ENCODE measurements at places on chromosomes 7 and 10. TPM values are rescaled to one million over a fixed set of nuclear protein-coding genes. Genes with fewer than 3 reads are reported as not detected.

DNA sequence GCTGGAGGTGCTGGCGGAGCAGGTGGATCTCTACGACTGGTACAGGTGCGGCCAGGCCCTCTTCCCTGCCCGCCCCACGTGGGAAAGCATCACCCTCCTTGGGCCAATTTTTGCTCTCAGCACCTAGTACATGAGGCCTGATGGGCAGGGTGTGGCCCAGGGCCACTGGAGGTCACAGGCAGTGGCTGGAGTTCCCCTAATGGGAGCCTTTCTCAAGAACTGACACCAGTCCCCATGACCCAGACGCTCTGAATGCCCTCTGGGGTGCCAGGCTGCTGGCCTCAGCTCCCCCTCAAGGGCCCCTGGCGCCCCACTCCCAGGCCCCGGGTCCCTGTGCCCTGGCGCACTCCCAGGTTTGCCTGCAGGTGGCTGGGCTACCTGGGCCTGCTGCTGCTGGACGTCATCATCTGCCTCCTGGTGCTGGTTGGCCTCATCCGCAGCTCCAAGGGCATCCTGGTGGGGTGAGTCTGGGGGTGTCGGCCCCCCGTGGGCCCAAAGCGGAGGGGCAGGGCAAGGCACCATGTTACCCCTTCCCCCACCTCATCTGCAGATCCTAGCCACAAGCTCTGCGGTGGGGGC, 15.9 kb downstream of the TTYH3 start:
- no peak for ATAC-seq

DNA sequence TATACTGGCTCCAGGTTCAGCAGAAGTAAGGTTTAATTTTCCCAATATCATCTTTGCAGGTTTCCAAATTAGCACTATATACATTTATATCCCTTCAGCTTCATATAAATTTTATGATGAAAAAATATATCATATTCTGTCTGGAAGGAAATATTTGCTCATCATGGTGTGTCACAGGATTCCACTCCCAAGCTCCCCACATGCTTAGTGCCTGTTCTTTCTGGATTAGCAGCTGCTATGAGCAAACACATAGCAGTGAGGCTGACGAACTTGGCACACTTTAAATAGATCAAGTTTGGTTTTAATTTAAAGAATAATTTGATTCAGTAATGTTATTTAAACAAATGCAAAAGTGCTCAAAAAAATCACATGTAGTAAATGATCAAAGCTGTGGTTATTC, 251.9 kb downstream of the AGMO start:
- ATAC-seq: no peak

DNA sequence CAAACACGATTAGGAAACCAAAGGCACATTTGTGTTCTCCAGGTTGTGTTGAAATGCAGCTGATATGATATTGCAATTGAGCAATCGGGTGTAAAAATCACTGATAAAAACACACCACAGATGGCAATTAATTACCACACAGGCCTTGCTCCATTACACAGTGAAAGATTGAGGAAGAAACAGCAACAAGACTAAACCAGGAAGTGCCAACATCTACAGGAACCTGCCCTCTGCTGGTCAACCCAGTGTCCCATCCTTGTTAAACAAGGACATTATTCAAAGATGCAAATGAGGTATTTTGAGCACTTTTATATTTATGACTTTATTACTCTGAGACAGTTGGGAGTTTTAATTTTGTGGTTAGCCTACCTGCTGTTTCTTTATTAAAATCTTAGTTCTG, 765.6 kb upstream of the GHITM start:
- ATAC-seq: peak; percentile 48

DNA sequence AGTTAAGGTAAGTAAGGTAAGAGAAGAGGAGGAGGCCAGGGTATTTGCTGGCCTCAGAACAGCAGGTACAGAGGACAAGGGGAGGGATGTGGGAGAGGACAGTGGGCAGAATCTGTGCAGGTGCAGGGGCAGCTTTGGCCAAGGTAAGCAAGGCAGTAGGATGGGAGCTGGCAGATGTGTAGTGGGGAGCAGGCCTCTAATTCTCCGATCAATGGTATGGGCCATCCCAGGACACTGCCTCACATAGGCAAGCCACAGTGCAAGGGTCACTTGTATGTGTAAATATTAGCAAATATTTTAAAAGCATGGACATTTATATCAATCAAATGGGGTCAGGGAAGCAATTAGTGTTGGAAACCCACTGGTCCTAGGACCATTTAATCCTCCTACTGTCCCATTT, 373.5 kb downstream of the GRID1 start:
- ATAC-seq: no peak

Gene NEUROG3
- total RNA-seq: not detected

DNA sequence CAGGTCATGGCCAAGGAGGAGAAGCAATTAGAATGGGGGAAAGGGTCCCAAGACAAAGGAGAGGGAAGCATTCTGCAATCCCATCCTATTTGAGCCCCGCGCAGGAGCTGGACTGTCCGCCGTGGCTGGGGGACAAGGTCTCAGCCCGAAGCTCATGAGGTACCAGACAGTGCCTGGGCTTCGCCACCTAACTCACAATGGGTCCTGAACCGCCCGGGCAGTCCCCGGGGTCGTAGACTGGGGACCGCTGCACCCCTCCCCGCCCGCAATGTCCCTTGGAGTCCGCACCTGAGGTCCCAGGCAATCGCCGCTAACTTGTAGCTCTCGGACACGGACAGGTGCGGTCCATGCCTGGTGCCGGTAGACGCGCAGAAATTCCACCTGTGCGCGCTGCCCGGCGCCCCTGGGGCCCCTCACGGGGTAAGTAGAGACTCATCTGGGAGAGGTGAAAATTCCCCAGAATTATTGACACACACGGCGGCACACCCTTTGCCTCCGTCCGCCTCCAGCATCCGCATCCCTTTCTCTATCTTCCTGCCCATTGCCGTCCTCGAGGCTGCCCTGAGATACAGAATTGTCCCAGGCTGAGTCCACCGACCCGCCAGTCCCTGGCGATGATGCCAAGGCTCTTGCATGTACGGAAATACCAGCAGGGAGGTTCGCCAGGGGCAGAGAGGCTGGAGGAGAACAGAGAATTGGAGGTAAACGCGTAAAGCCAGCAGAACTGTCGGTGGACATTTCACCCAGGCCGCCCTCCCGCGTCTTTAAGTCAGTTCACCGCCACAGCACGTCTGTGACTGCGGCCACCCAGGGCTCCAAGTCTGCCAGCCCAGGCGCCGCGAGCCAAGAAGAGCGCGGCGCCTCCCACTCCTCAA, 1.8 kb downstream of the CHRM2 start:
- no peak for ATAC-seq

Gene KCNH2
- total RNA-seq: 0.20 TPM

Gene OR6B1
- total RNA-seq: not detected

- no peak for ATAC-seq
Measured at GRCh38 chr7:140911746-140912145, 13.0 kb downstream of the BRAF start.

DNA sequence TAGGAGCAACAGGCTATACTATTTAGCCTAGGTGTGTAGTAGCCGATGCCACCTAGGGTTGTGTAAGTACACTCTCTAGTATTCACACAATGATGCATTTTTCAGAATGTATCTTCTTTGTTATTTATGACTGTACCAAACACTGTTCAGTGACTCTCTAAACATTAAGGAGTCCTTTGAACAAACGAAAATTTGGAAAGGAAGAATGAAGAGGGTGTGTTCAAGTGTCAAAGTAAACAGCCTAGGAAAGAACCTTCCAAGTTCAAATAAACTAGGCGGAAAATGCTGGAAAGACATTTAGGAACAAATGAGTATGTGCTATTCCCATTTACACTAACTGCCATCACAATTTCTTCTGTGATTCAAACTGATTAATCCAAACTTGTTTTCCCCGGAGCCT, 142.4 kb downstream of the CHCHD3 start:
- no peak for ATAC-seq

DNA sequence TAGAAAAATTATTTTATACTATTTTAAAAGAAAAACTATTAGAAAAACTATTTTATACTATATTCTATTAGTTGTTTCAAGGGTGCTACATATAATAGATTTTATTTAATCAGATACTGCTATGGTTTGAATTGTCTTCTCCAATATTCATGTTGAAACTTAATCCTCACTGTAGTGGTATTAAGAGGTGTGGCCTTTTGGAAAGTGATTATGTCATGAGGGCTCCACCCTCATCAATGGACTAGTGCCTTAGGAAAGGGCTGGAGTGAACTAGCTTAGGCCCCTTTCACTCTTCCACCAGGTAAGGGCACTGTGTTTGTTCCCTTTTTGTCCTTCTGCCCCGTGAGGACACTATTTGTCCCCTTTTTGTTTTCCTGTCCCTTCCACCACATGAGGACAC, 111.6 kb downstream of the ATE1 start:
- no peak for ATAC-seq

Gene SPDYE16
- total RNA-seq: not detected

DNA sequence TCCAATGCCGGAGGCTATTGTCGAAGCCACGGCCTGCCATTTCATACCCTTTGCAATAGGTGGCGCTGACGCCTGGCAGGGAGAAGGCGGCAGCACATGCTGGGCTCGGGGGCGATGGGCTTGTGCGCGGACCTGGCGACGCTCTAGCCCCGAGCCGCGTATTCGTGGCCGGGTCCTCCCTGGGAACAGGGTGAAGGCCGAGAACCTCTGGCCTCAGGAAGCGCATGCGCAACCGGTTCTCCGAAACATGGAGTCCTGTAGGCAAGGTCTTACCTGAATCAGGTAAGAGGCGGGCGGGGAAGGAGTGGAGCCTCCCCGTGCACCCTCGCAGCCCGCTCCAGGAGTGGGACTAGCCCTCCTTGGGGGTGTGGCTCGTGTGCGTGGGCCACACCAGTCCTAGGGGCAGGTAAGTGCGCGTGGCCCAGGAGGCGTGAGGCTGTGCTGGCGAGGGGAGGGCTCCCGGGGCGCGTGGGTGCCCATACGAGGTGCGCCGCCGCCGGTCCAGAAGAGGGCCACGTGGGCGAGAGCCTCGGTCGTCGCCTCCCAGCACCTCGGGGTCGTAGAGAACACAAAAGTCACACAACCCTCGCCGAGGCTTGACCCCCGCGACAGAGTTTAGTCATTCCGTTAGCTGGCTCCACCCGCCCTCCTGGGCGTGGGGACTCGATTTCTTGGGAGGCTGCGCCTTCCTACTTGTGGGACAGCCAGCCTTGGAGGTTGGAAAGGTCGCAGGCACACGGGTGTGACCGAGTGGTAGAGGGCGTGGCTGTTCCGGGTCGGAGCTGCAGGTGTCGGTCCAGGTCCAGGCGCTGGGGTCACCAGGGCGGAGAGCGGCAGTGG, 5.6 kb upstream of the MEST start:
- peak; percentile 69 for ATAC-seq

- ATAC-seq: no peak
Measured at GRCh38 chr10:36771725-36772124, 353.7 kb upstream of the ANKRD30A start.

- ATAC-seq: peak; percentile 42
Measured at GRCh38 chr10:124539935-124540641, 78.5 kb downstream of the LHPP start.

DNA sequence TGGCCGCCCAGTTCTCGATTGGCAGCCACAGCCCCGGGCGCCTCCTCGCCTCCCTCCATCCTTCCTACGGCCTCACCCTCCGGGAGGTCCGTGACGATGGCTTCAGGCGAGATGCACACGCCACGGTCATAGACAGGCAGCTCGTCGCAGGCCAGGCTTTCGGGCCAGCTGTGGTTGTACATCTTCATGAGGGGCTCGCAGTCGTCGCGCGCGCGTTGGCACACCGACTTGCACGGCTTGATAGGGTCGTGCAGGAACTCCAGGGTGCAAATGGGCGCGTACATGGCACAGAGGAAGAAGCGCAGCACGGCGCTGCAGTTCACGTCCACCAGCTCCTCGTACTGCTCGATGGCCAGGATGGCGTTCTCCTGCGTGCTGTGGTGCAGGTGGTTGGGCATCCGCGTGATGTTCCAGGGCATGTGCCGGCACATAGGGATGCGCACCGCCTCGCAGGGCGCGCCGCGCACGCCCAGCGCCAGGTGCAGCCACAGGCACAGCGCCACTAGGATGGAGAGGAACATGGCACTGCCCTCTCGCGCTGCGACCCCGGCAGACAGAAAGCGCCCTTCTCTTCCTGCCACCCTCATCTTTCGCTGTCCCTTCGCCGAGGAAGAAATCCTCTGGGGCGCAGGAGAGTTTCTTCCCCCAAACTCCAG, 472 bp downstream of the SFRP4 start:
- no peak for ATAC-seq

Gene AASS
- 16.3 TPM for total RNA-seq

Gene ELN
- 4.9 TPM for total RNA-seq

Gene PLEKHS1
- 1.0 TPM for total RNA-seq

GRCh38 chr10:4202938-4203337, 417.9 kb upstream of the KLF6 start:
- no peak for ATAC-seq

DNA sequence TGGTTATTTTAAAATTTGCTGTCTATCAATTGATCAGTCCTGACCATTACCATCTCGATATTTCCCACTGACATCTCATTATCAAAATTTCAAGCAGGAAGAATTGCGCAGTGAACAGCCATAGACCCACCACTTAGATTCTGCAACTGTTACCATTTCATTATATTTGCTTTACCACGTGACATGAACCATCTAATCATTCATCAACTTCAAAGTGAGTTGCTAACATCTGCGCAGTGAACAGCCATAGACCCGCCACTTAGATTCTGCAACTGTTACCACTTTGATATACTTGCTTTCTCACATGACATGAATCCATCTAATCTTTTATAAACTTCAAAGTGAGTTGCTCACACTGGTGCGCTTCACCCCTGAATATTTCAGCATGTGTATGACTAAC, 22.5 kb downstream of the FOXL3 start:
- no peak for ATAC-seq

Gene ZWINT
- total RNA-seq: 23.7 TPM

DNA sequence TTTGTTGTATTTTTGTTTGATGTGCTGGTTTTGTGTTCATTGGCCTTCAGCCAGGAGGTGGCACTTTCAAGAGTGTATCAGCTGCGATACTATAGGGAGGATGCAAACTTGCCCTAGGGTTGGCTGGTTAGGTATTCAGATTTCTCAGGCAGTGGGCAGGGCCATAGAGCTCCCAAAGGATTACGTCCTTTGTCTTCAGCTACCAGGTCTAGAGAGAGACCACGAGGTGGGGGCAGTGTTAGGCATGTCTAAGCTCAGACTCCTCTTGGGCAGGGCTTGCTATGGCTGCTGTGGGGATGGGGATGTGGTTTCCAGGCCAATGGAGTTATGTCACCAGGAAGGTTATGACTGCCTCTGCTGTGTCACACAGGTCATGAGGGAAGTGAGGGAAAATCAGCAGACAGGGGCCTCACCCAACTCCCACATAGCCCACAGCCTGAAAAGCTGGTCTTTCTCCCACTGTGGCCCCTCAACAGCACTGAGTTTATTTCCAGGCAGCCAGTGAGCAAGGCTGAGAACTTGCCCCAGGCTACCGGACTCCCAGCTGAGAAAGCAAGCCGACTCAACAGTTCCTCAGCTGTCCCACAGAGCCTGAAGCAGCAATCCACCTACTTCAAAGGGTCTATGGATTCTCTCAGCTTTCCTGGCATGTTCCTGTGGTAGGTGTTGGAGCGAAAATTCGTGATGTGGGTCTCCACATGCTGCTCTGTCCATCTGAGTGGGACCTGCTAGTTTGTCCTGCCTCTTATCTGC, 227.4 kb upstream of the COBL start:
- no peak for ATAC-seq

Gene NCF1
- 2.7 TPM for total RNA-seq

Gene ATP6V0A4
- total RNA-seq: 1.6 TPM
